ENCODE measurements at places on chromosomes 2 and 18.
A peak's percentile ranks its signal among the peaks of the same experiment; 100 is the strongest.

DNA sequence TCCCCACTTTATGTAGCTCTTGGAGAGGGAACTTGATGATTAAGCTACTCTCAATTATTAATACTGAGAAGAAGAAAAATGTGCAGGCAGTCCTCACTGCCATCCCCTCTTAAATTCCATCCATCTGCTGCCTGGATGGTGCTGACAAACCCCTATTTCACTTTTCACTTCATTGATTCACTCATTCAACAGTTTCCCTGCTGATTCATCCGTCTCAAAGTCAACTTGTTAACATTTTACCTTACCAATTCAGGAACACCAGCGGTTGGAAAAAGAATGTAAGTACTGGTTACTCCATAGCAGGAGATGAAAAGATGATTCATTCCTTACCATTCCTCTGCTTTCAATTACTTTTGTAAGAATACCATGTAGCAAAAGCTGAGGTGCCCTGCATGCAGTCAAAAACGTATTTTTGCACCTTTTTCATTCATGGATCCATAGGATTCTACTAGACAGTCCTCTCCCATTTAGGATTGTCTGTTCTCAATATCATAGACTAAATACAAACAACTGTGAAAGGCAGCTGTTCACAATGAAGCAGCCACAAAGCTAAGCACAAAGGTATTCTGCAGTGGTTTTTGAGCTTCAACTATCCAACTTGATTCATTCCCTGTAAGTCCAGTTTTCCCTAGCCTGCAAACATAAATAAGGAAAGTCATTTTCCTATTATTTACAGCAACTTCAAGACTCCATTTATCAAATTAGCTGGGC is 262.0 kb downstream of the MREG start:
- DNase-seq = peak; percentile 95

DNA sequence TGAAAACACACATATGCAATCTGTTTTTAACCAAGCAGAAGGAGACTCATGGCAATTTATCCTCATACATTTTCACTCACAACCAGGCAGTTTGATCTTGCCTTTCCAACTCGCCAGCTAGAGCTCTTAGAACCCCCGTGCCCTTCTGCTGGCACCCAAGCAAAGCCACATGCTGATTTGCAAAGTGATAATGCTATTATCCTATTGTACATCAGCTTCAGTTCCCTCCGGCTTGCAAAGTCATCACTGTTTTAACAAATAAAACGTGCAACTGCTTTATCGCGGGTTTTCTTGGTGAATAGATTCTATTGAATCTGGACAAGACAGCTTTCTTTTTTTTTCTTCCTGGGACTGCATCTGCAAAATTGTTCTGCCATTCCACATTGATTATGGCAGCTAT is 314.6 kb downstream of the LNPK start:
- DNase-seq = no peak

DNA sequence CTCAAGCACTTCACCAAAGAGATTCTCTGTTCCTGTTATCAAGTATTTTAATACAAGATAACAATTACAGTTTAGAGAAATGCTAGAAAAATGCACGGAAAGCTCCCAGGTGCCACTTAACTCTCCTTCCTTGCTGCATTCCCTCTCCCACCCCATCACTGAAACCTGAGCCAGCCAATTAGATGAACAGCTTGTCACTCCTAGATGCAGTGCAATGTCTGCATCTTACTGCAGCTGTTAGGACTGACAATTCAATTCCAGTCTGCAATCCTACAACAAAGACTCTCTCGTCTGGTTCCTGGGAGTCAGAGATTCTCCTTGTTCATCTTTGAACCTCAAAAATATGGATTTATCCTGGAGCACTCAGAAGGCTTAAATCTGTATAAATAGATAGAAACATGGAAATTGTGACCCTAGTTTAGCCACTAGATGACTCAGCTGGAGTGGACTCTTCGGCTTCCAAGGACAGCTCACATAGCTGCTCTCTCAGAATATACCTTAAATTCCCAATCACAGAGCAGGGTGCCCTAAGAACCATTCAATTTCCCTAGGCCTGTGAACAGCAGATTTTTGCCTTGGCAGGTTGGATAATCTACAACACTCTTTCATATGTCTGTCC is 311.1 kb downstream of the NRXN1 start:
- no peak for DNase-seq

DNA sequence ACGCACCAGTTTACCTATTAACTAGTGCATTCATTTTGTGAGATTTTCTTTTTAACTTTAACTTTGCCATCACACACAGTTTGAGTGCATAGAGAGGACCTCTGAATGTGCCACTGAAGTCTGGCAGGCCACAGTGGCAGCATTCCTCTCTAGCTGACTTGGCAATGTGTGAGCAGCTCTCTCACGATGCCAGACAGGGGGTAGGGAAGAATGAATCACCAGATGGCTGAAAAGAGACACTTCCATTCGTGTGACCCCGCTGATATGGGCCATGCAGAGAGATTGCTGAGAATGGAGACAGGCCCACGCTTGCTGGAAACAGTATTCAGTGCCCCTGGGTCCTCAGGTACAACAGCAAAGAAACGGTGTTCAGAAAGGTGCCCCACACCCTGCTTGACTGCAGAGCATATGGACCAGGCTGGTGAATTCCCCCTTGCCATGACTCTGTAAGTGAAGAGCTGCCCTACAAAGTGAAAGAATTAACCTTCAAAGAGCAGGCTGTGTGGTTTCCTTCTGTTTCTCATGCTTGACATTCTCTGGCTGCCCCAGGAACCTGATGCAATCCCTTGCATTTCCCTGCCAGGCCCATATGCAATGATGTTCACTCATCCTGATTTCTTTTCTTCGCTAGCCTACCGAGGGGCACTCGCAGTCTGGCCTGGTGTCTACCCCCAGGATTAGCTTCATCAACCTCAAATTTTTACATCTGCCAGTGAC is 236.1 kb downstream of the CDH20 start:
- peak; percentile 76 for DNase-seq

GRCh38 chr2:4529738-4530137 is 826.4 kb downstream of the DCDC2C start:
- DNase-seq = no peak

GRCh38 chr2:238638100-238638981 is 209.5 kb upstream of the TWIST2 start:
- no peak for DNase-seq

- peak; percentile 50 for DNase-seq
Measured at GRCh38 chr2:164896226-164896625, 54.6 kb upstream of the COBLL1 start.

DNA sequence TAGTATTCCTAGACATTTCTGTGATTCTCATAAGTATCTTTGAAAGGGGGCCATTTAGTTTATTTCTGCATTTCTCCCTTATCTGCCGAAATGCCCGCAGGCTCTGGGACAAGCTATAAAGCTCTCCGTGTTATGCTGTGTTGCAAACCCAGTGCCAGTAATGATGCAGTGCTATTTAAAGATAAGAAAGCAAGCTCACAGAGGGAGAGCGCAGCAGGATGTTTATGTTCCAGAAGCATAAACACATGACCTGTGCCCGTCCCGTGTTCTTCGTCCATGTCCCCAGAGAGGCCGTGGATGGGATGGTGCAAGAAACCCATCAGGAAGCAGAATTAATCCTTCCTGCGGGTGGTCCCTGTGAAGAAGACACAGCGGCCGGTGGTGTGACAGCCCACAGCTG is 99.4 kb downstream of the NEDD4L start:
- no peak for DNase-seq
